Spleen (tissue), 13 donors: ENCODE measurements at places on chromosomes 4 and X. TPM values are rescaled to one million over a fixed set of nuclear protein-coding genes. Genes with fewer than 3 reads are reported as not detected.

GRCh38 chr4:147198411-147199051 is 252.9 kb upstream of the TTC29 start:
- H3K27ac ChIP-seq = no peak overlapping the region
- H3K4me3 ChIP-seq = no peak overlapping the region
- H3K36me3 ChIP-seq = no peaks in the 10 kb centered on the region
- no peak for DNase-seq
- no peaks in the 10 kb centered on the region for H3K27me3 ChIP-seq

DNA sequence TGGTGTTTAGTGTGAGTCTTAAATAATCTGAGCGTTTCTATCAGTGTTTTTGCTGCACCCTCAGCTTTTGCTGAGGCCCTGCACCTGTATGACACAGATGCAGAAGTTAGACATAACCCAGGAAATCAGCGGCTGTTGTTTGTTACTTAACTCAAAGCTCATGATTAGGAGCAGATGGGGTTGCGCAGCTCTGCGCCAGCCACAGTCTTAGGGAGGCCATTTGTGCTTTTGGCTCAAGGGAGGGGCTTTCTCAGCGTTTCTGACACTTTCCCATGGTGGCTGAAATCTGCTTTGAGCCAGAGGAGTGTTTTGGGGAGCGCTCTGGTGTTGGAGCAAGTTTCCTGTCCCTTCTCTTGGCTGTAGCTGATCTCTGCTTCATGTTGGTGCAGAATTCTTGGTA is 433.8 kb downstream of the NAF1 start:
- H3K27me3 ChIP-seq = no peaks in the 10 kb centered on the region
- H3K27ac ChIP-seq = no peak overlapping the region
- no peak for DNase-seq
- no peaks in the 10 kb centered on the region for H3K36me3 ChIP-seq
- H3K4me3 ChIP-seq = no peak overlapping the region
- H3K4me1 ChIP-seq = no peaks in the 10 kb centered on the region

GRCh38 chr4:118357601-118358000 is 4.8 kb upstream of the PRSS12 start:
- H3K27ac ChIP-seq = no peak overlapping the region
- H3K27me3 ChIP-seq = peaks cover 78% of the 10 kb centered on the region
- H3K4me3 ChIP-seq = no peak overlapping the region
- DNase-seq = no peak
- H3K36me3 ChIP-seq = no peaks in the 10 kb centered on the region

DNA sequence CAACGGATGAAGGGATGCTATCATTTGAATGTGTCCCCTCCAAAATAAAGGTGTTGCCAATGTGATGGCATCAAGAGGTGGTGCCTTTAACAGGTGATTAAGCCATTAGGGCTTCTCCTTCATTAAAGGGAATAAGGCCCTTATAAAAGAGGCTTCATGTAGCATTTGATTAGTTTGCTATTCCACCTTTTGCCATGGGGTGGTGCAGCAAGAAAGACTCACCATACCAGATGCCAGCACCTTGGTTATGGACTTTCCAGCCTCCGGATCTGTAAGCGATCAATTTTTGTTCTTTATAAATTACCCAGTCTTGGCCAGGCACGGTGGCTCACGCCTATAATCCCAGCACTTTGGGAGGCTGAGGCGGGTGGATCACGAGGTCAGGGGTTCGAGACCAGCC is 7.9 kb upstream of the SLC25A43 start:
- no peak overlapping the region for H3K4me3 ChIP-seq
- no peak overlapping the region for H3K27ac ChIP-seq
- no peaks in the 10 kb centered on the region for H3K36me3 ChIP-seq
- DNase-seq = no peak
- H3K27me3 ChIP-seq = no peaks in the 10 kb centered on the region
- H3K4me1 ChIP-seq = no peaks in the 10 kb centered on the region

PNMA6A gene
- total RNA-seq = 0.63 TPM
